Endothelial cell (in vitro differentiated cells): ENCODE measurements at places on chromosomes 4 and X. TPM values are rescaled to one million over a fixed set of nuclear protein-coding genes. Genes with fewer than 3 reads are reported as not detected.

GRCh38 chr4:9765091-9765490, 16.3 kb upstream of the DRD5 start:
- H3K4me1 ChIP-seq: no peaks in the 10 kb centered on the region
- peaks cover 8% of the 10 kb centered on the region for H3K27me3 ChIP-seq
- H3K36me3 ChIP-seq: no peaks in the 10 kb centered on the region

- H3K27ac ChIP-seq: no peak overlapping the region
- H3K4me3 ChIP-seq: no peak overlapping the region
- H3K27me3 ChIP-seq: no peaks in the 10 kb centered on the region
- H3K36me3 ChIP-seq: no peaks in the 10 kb centered on the region
- peaks cover 2% of the 10 kb centered on the region for H3K4me1 ChIP-seq
Measured at GRCh38 chr4:84001876-84002569, 466.1 kb downstream of the GPAT3 start.

DNA sequence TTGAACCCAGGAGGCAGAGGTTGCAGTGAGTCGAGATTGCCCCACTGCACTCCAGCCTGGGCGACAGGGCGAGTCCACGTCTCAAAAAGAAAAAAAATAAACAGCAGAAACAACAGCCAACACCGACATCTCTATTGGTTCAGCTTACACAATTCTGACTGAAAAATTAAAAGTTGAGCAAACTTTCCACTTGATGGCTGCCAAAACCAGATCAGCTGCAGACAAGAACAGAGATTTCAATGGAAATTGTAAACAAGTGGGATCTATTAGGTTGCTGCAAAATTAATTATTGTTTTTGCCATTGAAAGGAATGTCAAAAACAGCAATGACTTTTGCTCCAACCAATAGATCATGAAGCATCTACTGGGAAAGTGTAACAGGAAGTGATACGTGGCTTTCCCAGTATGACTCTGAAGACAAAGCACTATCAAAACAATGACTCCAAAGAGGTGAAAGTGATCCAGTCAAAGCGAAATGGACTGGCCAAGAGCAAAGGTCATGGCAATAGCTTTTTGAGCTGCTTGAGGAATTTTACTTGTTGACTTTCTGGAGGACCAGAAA, 26.3 kb downstream of the UPF3B start:
- H3K4me3 ChIP-seq: no peak overlapping the region
- no peak overlapping the region for H3K27ac ChIP-seq
- no peak for DNase-seq
- peaks cover 6% of the 10 kb centered on the region for H3K36me3 ChIP-seq
- H3K27me3 ChIP-seq: peaks cover 2% of the 10 kb centered on the region

DNA sequence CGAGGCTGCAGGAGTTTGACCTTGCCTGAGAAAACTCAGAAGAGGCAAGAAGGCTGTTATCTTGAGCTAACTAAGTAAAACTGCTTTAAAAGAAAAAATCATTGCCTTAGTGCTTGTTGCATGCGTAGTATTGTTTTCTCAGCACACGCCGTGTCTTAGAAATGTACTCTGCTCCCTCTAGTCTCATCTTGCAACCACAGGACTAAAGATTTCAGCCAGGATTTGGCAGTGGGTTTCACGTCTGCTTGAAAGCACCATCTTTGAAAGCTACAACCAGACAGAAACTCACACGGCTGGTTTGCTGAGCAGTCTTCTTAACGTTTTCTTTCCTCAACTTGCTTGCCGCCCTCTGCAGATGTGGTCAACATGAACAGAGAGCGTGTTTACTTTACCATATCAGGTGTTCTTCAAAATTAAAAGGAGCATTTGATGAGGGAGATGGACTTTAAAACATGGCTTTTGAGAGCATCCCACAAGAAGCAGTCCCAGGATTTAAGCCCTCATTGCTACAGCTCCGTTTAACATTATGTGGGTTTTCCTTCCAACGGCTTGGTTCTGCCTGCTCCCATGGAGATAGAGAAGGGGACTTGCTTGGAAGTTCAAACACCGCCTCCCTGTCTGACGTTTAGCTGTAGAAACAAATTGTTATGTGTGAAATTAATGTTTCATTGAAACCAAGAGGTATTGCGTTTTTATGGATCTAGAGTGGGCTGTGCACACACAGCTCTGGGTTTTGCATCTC, 3.4 kb downstream of the SORCS2 start:
- no peak for DNase-seq
- H3K27me3 ChIP-seq: peaks cover 6% of the 10 kb centered on the region
- no peak overlapping the region for H3K4me3 ChIP-seq
- H3K36me3 ChIP-seq: no peaks in the 10 kb centered on the region

DNA sequence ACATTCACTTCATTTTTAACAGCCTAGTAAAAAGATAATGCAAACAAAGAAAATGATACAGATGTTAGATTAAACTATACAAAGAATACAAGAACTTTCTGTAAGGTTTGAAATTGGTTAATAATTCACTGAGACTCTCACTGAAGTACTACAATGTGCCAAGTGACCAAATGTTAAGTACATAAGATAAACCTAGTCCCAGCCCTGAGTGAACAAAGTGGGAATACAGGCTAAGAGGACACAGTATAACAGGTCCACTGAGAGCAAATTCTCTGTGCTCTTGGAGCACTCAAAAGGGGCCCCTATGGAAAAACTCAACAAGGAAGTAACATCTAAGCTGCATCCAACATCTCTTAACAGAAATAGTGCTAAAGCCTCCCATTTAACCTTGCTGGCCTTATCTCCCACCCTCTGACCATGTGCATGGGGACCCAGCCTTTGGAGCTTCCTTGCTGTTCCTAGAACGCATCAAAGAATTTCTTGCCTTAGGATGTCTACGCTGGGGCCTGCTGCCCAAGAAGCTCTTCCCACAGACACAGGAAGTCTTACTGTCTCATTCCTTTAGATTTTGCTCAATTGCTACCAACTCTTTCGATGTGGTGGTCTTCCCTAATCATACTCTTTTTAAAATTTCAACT, 113.4 kb downstream of the ZAR1 start:
- peaks cover 12% of the 10 kb centered on the region for H3K4me1 ChIP-seq
- H3K36me3 ChIP-seq: peaks cover 11% of the 10 kb centered on the region
- H3K4me3 ChIP-seq: no peak overlapping the region
- DNase-seq: no peak
- peaks cover 1% of the 10 kb centered on the region for H3K27me3 ChIP-seq

DNA sequence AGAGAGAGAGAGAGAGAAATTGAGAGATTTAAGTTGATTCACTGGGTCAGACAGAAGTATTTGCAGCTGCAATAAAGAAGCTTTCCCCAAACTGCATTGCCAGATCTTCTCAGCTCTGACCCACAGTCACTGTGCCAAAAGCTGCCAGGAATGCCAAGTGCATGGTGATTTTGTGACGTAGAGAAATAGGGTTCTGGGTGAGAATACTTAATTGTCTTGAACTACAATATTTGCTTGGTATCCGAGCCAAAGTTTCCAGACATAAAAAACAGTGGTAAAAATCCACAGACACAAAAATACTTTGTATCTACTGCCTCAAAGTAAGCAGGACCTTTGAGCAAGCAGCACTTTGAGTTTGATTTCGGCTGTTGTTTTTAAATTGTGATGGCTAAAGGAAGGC, 331.1 kb downstream of the GRID2 start:
- H3K27me3 ChIP-seq: no peaks in the 10 kb centered on the region
- DNase-seq: no peak
- H3K27ac ChIP-seq: no peak overlapping the region
- H3K36me3 ChIP-seq: no peaks in the 10 kb centered on the region
- H3K4me1 ChIP-seq: no peaks in the 10 kb centered on the region

GRCh38 chr4:40200875-40201801, 4.3 kb downstream of the RHOH start:
- H3K27ac ChIP-seq: no peak overlapping the region
- peaks cover 7% of the 10 kb centered on the region for H3K27me3 ChIP-seq
- peaks cover 70% of the 10 kb centered on the region for H3K4me1 ChIP-seq

GRCh38 chrX:150777328-150777992, 84.3 kb downstream of the MTMR1 start:
- no peaks in the 10 kb centered on the region for H3K36me3 ChIP-seq
- H3K27ac ChIP-seq: no peak overlapping the region
- no peaks in the 10 kb centered on the region for H3K4me1 ChIP-seq
- H3K4me3 ChIP-seq: no peak overlapping the region

GRCh38 chr4:83370640-83370906, 35.9 kb upstream of the HPSE start:
- H3K36me3 ChIP-seq: no peaks in the 10 kb centered on the region
- H3K27me3 ChIP-seq: no peaks in the 10 kb centered on the region
- no peak overlapping the region for H3K27ac ChIP-seq
- DNase-seq: no peak
- peaks cover 13% of the 10 kb centered on the region for H3K4me1 ChIP-seq

DNA sequence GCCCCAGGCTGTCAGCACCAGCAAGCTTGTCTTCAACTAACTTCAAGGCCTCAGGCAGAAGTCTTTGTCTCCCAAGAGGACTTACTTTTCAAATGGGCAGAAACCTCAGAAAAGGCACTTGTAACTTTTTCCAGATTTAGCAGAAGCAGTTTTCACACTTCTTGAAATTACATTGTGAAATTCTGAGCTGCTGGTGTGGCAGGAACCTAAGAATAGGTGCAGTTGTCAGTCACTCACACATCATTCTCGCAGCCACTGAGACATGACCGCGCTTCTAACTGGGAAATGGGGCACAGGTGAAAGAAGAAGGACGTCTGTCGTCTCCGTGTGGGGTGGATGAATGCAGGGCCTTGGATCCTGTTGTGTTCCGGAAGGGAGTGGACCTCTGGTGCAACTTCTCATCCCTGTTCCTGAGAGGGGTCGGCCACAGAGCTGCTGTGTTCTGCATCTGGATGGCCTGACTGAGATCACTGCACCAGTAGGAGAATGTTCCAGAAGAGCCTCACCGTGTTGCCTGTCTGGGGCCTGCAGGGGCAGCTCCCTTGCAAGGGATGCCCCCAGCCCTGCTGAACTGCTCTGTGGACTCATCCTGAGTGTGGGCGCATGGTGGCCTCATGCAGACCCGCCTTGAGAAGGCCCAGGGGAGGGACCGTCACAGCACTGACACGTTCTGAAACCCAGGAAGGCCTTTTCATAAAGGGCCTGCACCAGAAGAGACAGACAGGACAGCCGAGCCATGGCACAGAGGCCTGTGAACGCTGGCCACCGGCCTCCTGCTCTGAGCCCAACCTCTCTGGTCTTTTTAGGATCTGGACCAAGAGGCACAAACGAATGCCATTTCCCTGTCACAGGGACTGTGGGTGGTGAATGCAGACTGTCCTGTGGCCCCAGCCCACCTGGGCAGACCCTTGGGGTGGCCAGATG, 18.7 kb downstream of the NAT8L start:
- H3K4me3 ChIP-seq: no peak overlapping the region
- H3K4me1 ChIP-seq: no peaks in the 10 kb centered on the region
- peaks cover 2% of the 10 kb centered on the region for H3K27me3 ChIP-seq
- no peak overlapping the region for H3K27ac ChIP-seq
- peaks cover 3% of the 10 kb centered on the region for H3K36me3 ChIP-seq

DNA sequence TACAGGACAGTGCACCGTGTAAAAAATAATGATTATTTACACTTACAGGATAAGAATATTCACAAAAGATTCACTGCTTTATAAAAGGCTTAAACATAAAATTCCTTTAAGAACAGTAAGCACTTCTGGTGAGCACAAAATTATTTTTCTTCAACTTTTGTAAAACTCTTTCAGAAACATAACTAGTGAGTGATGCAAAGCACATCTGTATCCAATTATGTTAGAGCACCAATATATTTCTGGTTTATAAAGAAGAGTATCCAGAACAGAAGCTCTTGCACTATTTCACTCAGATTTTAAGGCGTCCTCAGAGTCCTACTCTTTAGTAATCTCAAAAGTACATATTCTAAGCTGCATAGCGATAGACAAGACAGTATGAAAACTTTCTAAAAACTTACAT, 276.0 kb downstream of the C4orf33 start:
- peaks cover 7% of the 10 kb centered on the region for H3K4me1 ChIP-seq
- H3K27me3 ChIP-seq: no peaks in the 10 kb centered on the region
- no peaks in the 10 kb centered on the region for H3K36me3 ChIP-seq
- no peak overlapping the region for H3K27ac ChIP-seq

DNA sequence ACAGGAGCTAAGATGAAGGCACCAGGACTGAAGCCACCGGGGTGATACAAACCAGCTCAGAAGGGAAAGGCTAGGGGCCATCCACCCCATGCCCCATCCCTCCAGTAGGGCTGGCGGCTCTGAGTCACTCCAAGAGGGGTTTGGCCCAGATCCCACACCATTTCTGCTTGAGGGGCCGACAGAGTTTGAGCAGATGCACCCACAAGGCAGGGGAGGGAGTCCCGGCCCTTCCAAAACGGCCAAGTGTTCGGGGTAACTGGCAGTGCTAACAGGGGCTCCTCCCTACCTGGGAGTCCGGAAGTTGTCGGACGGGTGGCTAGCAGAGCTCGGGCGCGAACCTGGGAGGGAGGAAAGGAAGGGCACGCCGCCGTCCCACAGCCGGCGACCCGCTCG, 412 bp downstream of the SLC10A3 start:
- no peak overlapping the region for H3K27ac ChIP-seq
- peaks cover 4% of the 10 kb centered on the region for H3K27me3 ChIP-seq
- peaks cover 2% of the 10 kb centered on the region for H3K4me1 ChIP-seq
- DNase-seq: no peak
- H3K4me3 ChIP-seq: peak overlapping the region; percentile 88
- peaks cover 4% of the 10 kb centered on the region for H3K36me3 ChIP-seq

GRCh38 chr4:20590849-20591248, 109.4 kb upstream of the PACRGL start:
- no peaks in the 10 kb centered on the region for H3K36me3 ChIP-seq
- no peak for DNase-seq
- no peaks in the 10 kb centered on the region for H3K27me3 ChIP-seq

- H3K36me3 ChIP-seq: no peaks in the 10 kb centered on the region
- no peak overlapping the region for H3K27ac ChIP-seq
- DNase-seq: no peak
- no peaks in the 10 kb centered on the region for H3K4me1 ChIP-seq
Measured at GRCh38 chr4:17265653-17266052, 246.2 kb downstream of the QDPR start.

DNA sequence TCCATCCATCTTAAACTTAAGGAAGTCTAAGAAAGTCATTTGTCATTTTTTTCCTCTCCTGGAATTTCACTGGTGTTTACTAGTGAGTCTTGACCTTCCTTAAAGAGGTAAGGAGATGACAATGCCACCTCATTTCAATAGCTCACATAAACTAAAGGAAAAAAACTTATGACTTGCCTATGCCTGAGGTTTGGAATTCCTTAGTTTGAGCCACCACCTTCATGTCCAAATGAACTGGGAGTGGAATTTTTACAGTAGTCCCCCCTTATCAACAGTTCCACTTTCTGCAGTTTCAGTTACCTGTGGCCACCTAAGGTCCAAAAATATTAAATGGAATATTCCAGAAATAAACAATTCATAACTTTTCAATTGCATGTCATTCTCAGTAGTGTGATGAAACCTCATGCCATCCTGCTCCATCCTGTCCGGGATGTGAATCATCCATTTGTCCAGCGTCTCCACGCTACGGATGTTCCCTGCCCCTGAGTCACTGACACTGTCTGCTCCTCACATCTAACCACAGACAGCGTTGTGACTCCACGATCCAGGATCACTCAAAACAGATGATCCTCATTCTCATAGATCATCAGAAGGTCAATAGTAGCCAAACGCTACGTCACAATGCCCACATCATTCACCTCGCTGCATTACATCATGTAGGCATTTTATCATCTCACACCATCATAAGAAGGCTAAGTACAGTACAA, 177.4 kb downstream of the SH3KBP1 start:
- no peak for DNase-seq
- H3K4me3 ChIP-seq: no peak overlapping the region
- H3K4me1 ChIP-seq: no peaks in the 10 kb centered on the region
- H3K36me3 ChIP-seq: no peaks in the 10 kb centered on the region
- H3K27me3 ChIP-seq: peaks cover 4% of the 10 kb centered on the region
- no peak overlapping the region for H3K27ac ChIP-seq

Gene GPRIN3
- total RNA-seq: 8.9 TPM

Gene AGTR2
- 0.13 TPM for total RNA-seq

Gene CYBB
- total RNA-seq: not detected

Gene SLC38A5
- total RNA-seq: 21.7 TPM

Gene TMEM164
- total RNA-seq: 18.7 TPM
